Fibroblast of skin of scalp (primary cell): ENCODE measurements at places on chromosomes 13 and 19.
A peak's percentile ranks its signal among the peaks of the same experiment; 100 is the strongest.

- no peak for DNase-seq
Observed at GRCh38 chr19:14533450-14533849, 4.1 kb downstream of the TECR start.

GRCh38 chr13:113489171-113489548 lies 1.4 kb downstream of the DCUN1D2 start:
- no peak for DNase-seq

GRCh38 chr19:16076154-16076957 lies at the start of gene TPM4:
TSS of gene TPM4 (plus strand) at chr19:16076495. CDS start at chr19:16076566, 71 bp downstream.
- DNase-seq = peak; percentile 99

GRCh38 chr13:37023871-37024270 lies 23.3 kb downstream of the EXOSC8 start:
- peak; percentile 2 for DNase-seq

DNA sequence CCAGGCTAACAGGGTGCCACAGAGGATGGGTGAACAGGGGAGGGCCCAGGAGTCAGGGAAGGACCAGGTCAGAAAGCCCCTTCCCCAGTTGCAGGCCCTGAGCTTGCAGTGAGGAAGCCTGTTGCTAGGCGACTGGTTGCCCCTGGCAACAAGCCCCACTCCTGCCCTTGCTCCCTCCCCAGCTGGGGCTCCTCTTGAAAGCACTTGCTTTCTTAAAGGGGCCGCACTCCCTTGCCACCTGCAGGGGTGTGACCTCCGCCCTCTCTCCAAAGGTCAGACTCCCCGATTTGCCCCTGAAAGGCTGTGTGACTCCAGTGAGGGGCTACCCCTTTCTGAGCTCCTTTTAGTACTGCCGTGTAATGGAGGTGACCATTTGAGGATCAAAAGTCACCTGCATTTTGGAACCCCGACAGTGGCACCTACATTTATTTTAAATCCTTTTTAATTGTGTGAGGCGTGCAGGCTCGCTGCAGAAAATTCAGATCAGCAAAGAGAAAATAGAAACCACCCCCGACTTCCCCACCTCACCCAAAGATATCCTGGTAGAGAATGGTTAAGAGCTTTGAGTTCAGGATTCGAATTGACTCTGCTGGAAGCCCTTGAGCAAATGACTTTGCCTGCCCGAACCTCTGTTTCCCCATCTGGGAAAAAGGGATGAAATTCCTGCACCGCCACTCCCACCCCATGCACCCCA lies 4.8 kb downstream of the FCHO1 start:
- peak; percentile 35 for DNase-seq

GRCh38 chr13:38590230-38590629 lies 96.6 kb upstream of the FREM2 start:
- DNase-seq = no peak

- DNase-seq = peak; percentile 38
Observed at GRCh38 chr19:17555929-17556813, 722 bp downstream of the COLGALT1 start.

DNA sequence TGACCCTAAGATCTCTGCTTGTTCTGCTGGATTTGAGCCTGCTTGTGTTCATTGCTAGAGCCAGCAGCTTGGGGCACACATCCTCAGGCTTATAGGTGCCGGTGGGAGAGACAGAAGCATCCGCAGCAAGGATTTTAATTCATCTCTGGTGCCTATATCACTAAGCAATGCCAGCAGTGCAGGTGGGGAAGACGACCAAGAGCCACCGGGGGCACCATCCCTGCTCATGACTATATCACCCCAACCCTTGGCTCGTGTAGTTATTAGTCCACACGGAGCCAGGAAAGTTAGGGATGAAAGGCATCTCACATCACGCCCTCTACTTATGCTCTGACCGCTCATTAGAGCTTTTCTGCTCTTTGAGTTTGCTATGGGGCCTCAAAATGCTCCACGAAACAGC lies 298.2 kb downstream of the DCLK1 start:
- DNase-seq = no peak

DNA sequence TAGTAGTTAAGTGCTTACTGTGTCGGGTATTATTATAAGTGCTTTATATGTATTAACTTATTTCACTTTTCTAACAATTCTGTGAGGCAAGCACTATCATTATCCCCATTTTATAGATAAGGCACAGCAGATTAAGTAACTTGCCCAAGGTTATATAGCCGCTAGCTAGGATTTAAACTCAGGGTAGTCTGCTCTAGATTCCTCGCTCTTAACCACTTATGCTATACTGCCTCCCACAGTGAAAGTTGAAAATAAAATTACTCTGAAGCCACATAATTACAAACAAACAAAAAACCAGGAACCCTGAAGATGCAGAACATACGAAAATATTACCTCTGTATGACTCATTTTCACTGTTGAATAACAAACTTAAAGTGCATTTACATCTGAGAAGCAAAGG lies 3.9 kb downstream of the TEX30 start:
- no peak for DNase-seq

- DNase-seq = no peak
Observed at GRCh38 chr19:56834564-56835375, 5.8 kb downstream of the PEG3 start.

- DNase-seq = no peak
Observed at GRCh38 chr13:78465250-78465649, 138.1 kb downstream of the POU4F1 start.

DNA sequence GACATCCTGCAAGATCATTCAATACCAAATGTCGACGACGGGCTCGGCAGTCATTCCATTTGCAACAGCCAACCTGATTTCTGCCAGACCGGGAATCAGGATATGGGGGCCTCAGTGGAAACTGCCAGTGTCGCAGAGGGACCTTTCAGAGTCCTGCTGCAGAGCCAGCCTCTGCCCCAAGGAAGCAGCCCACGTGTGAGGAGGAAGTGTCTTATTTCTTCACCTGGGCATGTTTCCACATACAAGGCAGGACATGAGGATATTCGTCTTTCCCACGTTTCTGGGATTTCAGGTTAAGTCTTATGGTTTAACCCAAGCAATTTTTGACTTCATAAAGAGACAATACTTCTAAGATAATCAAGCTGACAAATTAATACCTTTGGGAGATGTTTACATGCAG lies 69.9 kb downstream of the ABCC4 start:
- DNase-seq = no peak

GRCh38 chr13:107234319-107235073 lies 666.6 kb upstream of the ARGLU1 start:
- DNase-seq = no peak

- no peak for DNase-seq
Observed at GRCh38 chr13:88142653-88143052, 471.5 kb downstream of the SLITRK5 start.

DNA sequence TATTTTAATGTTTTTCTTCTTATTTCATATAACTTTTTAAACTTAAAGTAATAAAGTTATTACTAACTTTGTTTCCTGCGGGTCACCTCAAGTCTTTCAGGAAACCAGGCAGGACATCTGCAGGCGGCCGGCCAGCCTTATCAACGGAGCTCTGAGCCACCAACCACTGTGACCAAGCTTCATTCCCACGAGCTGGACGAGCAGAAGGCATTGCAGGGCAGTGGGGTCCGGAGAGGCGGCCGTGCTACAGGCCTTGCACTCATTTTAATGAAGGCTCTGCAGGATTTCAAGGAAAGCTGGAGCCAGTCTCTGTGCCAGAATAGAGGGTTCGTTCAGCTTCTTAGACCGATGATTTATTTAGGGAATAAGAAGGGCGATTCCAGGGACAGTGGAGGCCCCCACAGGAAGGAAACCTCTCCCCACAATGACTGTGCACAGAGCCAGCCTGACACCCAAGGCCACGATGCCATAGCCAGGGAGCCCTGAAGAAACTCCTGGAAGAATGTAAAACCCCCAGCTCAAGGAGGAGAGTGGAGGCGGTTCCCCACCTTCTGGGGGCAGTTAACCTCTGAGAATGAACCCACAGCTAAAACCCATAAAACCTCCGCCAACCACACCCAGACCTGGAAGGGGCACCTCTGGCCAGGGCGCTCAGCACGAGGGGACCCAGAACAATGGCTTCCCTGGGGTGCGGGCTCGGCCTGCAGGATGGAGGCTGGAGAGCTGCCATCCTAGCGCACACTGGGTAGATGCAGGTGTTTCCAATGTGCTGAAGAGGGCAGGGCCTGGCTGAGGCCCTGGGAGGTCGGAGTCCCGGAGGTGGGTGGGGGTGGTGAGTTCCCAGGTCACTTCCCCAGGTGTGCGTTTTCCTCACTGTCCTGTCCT lies 75.0 kb downstream of the RASA3 start:
- no peak for DNase-seq

DNA sequence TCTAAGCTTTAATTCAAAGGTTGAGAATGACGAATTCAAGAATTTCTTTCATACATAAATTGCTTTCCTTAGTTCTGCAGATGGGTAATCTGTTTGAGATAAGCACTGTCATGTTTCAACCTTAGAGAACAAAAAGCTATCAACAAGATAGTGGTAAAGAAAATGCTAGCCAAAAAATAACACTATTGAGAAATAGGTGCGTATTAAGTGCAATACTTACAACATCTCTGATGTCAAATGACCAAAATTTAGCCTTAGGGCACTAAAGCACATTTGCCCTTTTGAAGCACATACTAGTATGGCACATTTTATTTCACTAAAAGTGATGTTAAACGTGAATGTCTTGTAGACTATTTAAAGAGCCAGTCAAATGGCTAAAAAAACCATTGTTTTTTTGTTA lies 4.9 kb downstream of the KBTBD6 start:
- DNase-seq = no peak

DNA sequence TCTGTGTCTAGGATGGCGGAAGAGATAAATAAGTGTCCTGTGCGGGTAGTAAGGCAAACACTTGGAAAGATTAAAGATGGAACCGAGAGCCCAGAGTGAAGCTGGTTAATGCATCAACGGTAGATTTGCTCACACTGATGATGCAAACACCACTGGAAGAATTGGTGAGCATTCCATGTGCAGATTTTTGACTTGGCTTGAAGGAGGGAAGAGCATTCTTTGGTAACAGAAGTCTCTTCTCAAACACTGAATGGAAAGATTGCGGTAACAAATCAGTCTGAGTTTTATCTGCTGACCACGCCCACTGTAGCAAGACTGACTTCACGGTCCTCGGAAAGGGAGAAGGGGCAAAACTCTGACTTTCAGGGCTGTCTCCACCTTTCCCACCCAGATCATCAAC lies 112.5 kb downstream of the COL4A1 start:
- no peak for DNase-seq

DNA sequence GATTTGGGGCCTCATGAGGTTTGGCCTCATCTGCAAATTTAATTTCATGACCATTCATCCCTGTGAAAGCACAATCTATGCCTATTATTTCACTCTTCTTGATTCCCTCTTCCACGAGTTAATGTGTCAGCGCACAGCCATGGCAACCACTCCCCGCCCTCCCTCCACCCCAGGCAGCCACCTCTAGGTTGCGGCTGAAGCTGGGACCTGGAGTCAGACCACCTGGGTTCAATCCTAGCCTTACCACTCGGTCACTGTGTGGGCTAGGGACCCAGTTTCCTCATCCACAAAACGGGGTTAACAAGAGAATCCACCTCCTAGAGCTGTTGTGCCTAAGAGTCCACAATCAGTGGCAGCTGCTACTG lies 9.8 kb downstream of the CHST8 start:
- DNase-seq = no peak

- DNase-seq = no peak
Observed at GRCh38 chr19:4660181-4660791, 9.9 kb downstream of the MYDGF start.

DNA sequence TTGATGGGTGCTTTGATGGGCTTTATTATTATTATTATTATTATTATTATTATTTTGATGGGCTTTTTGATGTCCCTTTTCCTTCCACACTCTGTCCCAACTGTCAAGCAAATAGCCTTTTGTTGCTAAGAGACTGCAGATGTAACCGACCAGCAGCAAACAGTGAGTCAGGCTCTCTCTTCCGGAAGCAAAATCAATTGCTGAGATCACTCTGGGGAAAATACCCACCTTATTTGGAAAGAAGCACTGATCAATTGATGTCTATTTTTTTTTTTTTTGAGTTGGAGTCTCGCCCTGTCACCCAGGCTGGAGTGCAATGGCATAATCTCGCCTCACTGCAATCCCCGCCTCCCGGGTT lies 2.9 kb downstream of the LDLR start:
- peak; percentile 55 for DNase-seq

DNA sequence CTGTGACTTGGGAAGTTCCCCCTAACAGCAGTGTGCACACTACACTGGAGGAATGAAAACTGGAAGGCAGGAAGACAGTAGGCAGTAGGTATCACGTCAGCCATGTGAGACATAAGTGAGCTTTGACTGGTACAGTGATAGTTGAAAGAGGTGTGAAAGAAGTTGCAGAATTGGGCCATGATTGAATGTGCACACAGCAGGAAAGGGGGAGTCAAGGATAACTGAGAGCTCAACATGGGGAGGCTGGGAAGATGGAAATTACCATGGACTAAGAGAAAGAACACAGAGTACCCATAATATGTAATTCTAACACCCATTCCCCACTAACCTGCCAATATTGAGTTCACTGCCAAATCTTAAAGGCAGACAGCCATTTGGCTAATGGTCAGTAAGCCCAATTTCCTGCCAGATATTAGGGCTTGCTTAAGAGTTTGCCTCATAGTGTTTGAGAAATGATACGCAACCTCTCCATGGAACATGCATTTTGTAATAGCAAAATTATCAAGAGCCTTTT lies 321.7 kb downstream of the DCT start:
- DNase-seq = no peak

- no peak for DNase-seq
Observed at GRCh38 chr19:46409191-46409590, 4.2 kb downstream of the CCDC8 start.

- peak; percentile 54 for DNase-seq
Observed at GRCh38 chr13:47459512-47459911, 541.6 kb downstream of the SUCLA2 start.

DNA sequence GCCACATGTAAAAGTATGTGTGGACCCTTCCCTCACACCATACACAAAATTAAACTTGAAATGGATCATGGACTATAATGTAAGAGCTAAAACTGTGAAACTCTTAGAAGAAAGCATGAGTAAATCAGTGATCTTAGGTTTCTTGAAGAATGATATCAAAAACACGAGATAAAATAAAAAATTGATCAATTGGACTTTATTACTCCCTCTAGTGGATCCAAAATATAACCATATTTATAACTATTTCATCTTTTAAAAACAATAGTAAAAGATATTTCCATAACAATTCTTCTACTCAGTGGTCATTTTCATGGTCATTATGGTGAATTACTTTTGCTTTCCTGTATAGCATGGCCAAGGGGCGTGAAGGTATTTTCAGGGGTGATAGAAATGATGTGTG lies 174.6 kb upstream of the LSM14A start:
- DNase-seq = no peak

GRCh38 chr13:77456271-77456670 lies 79.2 kb upstream of the SCEL start:
- no peak for DNase-seq

- DNase-seq = no peak
Observed at GRCh38 chr13:25966086-25966485, 85.7 kb downstream of the SHISA2 start.

DNA sequence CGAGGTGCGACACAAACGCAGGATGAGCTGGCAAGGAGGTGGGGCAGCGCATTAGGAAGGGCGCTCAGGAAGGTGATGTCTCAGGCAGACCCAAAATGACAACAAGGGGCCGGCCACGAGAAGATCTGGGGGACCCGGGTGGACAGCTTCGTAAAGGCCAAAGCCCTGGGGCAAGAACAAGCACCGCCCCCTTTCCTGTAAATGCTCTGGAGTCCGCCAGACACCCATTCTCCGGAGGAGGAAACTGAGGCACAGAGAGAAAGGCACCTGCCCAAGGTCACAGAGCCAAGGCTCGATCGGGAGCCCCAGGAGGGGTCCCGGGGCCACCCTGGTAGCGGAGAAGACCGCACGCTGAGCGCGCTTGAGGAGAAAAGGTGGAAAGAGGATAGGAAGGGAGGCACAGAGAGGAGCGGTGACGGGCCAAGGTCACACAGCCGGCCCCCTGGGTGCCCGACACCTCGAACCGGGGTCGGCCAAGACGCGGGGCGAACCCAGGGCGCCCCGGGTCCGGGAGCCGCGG lies 571 bp downstream of the SAFB2 start:
- DNase-seq = no peak
